ENCODE measurements at places on chromosomes 4 and X. TPM values are rescaled to one million over a fixed set of nuclear protein-coding genes. Genes with fewer than 3 reads are reported as not detected.
A peak's percentile ranks its signal among the peaks of the same experiment; 100 is the strongest.

GRCh38 chr4:184860018-184860779, 34.4 kb upstream of the ACSL1 start:
- DNase-seq: no peak

- DNase-seq: no peak
Observed at GRCh38 chr4:90718931-90719330, 591.7 kb downstream of the CCSER1 start.

- DNase-seq: no peak
Observed at GRCh38 chrX:66200855-66201795, 37.1 kb downstream of the HEPH start.

DNA sequence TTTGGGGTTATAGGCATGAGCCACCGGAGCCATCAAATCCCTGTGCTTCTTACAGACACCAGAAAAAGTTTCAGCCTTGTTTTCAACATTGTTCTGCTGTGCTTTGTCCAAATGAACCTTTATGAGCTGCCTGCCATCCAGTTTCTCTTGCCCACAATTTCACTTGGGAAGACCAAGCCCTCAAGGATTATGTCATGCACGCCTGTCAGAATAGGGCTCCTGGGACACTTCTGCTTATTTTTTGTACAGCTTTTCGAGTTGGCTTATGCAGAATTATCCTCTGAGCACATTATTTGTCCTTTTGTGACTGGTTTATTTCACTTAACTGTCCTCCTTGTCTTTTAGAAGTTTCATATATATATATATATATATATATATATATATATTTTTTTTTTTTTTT, 16.2 kb downstream of the UBE2K start:
- DNase-seq: no peak

NCBP2L gene
- not detected for total RNA-seq

DNA sequence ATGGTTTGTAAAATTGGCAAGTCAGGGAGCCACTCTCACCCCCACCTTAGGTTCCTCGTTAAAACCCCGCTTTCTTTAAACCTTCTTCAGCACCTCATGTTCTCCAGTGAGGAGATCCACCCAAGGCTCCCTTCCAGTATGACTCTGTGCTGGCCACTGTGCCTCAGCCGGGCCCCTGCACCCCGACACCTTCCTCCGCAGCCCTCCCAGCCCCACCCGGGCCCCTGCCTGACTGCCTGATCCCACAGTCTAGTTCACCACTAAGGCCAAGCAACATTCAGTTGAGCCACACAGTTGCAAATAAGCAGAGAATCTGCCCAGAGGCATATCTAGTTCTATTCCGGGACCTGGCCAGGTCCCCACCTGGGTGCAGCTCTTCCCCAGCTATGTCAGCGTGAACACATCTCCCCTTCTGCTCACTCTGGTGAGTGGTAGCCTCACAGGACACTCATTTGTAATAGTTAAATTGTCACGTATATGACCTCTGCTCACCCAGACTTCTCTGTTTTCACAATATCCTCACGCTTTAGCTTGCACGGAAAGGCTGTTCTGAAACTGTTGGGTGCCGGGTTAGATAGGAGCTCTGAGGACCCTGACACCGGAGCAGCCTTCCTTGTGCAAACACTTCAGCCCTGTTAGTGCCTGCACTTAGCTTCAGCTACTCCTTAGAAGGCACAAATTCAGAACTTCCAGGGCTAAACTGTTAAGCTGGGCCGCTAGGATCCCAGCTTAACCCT, 146.8 kb downstream of the DCTD start:
- DNase-seq: no peak

GRCh38 chr4:119537586-119537985, 91.0 kb downstream of the PDE5A start:
- no peak for DNase-seq

DNA sequence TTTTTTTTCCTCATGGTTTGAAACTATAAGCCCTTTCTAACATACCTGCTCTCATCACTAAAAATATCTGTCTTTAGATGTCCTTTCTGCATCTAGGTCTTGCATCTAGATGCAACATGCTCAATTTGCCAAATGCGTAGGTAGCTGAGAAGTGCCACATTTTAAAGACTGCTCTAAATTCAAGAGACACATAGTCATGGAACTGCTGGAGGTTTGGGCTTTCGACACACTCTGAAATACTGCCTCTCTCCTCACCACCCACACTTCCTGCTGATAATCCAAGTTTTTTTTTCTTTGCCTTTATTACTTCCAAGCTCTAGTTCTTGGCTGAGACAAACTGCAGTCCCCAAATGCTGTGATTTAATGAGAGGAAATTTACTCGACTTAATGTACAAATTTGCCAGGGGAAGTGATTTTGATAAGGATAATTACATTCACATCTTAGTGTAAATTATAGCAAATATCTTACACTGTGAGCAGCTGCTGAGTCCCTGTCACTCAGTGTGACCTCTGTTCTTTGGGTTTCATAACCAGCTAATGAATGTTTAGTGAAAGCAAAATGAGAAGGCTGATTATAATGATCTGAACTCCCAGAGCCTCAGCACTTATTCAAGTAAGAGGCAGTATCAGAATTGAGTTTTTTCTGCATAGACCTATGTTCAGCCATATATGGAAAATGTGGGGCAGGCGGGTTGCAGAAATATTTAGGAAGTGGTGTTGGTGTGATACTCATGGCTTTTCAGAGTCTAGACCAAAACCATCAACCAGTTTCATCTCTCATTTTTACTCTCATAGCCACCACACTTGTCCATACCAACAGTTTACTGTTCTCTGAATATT, 31.3 kb downstream of the DRD5 start:
- DNase-seq: peak; percentile 71

- no peak for DNase-seq
Observed at GRCh38 chr4:147616849-147617172, 386 bp upstream of the TMEM184C start.

DNA sequence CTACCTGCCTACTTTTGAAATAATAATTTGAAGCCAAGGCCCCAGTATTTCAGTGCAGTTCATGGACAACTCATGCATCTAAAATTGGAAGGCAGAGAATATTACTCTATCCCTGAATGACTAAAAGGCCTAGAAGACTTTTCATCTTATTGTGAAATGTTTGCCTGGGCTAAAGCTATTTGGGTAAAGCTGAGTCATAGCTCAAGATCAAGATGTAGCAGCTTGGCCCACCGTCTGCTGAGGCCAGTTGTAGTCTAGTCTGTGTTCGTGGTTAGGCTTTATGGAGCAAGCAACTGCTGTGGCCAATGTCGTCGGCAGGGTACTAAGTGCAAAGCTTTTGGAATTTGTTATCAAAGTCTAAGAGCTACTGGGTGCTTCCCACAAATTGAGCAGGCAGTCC, 929.1 kb downstream of the RAB28 start:
- DNase-seq: no peak

- no peak for DNase-seq
Observed at GRCh38 chr4:78512357-78512920, 39.1 kb upstream of the ANXA3 start.

DNA sequence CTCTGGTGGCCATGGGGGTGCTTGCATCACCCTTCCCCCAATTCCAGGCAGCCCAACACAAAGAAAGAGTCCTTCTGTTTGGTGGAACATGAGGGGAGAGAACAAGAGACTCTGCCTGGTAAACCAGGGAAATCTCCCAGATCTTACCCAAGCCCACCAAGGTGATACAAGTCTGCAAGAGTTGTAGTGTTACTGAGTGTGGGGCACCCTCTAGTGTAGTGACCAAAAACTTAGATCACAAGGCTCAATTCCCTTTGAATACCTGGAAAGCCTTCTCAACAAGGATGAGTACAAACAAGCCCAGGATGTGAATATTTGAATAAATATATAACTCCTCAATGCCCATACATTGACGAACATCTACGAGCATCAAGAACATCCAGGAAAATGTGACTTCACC, 64.7 kb downstream of the IL13RA2 start:
- DNase-seq: no peak

- DNase-seq: no peak
Observed at GRCh38 chrX:134373736-134374135, 86.2 kb upstream of the HPRT1 start.

DNA sequence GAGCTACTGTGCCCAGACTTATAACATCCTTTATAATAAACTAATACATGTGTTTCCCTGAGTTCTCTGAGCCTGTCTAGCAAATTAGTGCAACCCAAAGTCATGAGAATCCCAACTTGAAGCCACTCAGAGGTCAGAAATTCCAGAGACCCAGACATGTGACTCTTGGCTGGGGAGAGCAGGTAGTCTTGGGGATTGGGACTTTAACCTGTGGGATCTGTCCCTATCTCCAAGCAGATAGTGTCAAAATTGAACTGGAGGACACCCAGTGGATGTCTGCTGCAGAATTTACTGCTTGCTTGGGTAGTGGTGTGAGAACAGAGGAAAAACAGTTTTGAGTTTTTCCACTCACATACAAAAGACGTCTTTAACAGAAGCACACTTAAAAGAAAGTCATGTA, 26.4 kb downstream of the ELOVL6 start:
- DNase-seq: no peak

DNA sequence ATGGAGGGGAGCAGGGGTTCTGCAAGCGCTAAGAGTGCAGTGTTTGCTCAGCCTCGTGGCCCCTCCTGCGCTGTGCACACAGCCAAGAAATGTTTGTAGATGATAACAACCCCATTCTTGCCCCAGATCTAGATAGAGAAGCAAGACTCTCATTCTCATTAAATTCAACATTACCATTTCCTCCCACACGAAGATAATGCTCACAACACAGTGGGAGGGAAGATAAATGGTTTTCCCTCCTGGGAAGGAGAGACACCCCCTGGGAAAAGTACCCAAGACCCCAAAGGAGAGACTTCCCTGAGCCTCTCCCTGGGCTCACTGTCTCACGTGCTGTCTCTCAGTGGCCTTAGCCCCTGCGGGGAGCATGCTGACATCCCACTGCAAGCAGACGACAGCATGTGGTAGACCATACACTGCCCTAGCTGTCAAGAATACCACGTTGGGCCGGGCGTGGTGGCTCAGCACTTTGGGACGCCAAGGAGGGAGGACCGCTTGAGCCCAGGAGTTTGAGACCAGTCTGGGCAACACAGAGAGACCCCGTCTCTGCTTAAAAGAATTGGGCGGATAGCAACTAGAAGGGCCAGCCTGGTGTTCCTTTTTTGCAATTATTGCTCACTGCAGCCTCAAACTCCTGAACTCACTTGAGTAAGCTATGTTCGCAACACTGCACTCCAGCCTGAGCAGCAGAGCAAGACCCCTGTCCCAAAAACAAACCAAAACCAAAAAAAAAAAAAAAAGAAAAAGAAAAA, 34.9 kb upstream of the IQSEC2 start:
- DNase-seq: no peak

- DNase-seq: peak; percentile 35
Observed at GRCh38 chr4:156536661-156537060, 434.9 kb downstream of the PDGFC start.

DNA sequence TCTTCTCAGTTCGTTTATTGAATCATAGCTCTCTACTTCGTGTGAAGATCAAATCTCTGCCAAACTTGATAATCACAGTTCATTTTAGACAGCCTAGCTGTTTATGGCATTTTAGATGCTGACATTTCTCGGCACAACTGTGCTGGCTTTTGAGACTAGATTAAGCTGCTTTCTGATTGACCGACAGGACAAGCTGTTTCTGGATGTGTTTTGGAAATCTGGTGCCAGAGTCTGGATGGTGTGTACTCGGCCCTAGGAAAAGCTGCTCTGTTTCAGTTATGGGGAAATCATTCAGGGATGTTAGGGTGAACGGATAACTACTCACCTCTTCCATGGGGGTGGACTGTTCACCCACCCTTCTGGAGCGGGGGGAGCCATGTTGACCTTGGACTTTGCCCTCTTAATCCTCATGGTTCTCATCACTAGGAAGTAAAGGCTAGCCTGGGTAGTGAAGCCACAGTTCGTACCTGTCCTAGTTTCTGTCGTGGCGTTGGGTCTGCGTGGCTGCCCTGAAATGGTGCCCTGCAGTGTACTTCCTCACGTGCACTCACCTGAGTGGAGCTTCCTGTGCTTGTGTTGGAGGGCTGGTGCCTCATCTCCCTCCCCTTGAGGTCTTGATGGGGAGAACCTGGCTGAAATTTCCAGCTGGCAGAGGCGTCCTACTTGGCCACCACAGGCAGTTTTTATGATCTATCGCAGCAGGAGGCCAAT, 13.7 kb upstream of the WDR1 start:
- no peak for DNase-seq

DNA sequence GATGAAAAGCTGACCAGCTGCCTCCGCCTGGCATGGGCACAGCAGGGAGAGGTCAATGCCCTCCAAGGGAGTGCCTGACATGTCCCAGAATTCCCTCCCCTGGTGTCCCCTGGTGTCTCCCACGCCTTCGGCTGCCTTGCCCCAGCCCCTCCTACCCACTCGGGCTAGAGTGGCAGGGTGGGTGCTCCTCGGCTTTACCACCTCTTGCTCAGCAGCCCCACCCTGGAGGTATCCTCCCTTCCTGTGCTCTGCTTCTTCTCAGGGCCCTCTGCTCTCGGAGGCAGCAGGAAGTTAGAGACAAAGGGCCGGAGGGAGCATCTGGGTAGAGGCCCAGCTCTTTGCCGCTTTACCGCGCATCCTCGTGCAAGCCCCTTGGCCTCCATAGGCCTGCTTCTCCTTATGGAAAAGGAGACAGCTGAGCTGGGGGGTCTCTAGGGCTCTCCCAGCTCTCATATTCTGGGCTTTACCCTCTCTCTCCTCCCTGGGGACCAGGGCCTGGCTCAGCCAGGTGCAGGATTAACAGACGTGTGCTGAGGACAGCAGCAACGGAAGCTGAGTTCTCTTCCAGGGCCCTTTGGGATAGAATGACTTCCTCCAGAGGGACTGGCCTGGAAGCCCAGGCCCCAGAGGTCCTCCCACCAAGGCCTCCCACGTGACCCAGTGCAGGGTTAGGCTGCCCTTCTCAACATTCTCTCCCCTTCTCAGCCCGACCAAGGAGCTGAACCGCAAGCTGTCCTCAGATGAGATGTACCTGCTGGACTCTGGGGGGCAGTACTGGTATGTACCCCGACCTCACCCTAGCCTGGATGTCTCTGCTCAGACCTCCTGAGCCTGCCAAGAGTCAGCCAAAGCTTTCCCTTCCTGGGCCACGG, 17.2 kb downstream of the XPNPEP2 start:
- no peak for DNase-seq

DNA sequence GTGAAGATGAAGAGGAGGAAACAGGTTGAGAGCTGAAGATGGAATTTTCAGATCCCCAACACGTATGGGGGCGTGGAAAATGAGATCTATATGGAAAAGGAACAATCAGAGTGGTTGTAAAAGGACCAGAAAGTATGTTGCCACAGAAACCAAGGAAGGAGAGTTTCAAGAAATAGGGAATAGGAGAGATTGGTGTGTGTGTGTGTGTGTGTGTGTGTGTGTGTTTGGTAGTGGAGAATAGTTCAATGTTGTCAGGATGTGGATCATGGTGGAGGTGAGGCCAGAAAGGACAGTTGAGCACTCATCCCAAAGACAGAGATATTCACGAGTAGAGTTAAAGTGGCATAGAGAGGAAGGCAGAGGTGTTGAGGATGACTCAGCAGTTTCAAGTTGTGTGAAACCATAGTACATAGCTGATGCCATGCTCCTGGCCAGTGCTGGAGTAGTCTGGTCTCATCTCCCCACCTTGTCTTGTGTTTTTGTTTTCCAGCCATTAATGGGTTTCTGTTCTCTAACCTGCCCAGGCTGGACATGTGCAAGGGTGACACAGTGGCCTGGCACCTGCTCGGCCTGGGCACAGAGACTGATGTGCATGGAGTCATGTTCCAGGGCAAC, 36.1 kb downstream of the HEPH start:
- no peak for DNase-seq

Data from spinal cord (tissue), 10 donors.